ENCODE measurements at places on chromosomes 6 and 20.

DNA sequence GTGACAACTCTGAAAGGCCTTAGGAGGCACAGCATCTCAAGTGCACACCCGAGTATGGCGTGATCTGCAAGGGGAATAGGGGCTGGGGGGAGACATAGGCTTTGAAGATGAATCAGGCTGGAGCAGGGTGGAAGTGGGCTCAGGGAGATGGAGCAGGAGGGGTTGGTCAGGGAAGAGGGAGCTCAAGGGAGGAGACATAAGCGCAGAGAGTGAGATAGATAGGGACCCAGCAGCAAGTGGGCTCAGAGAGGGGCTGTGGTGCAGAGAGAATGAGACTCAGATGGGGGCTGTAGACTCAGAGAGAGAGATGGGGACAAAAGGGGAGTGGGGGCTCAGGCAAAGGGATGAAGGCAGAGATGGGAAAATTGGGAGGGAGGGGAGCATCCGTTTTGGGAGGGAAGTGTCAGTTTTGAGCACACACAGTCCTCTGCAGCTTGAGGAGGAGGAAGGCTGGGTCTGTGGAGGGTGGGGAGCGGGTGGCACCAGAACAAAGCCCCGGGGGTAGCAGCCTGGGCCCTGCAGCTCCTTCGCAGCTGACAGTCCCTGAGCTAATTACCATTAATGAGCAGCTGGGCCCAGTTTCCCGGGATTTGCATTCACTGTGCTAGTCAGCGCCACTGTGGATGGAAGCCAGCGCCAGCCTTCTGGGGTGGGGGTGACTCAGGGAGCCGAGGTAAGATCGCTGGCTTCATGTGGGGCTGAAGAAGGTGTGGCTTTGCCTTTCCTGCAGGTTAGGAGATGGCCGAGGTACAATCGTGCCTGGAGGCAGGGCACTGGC, 18.7 kb downstream of the SRXN1 start:
- no peak for DNase-seq

GRCh38 chr6:163525926-163526325, 111.4 kb downstream of the QKI start:
- no peak for DNase-seq

GRCh38 chr6:116761779-116762178, 3.7 kb downstream of the FAM162B start:
- DNase-seq = no peak

DNA sequence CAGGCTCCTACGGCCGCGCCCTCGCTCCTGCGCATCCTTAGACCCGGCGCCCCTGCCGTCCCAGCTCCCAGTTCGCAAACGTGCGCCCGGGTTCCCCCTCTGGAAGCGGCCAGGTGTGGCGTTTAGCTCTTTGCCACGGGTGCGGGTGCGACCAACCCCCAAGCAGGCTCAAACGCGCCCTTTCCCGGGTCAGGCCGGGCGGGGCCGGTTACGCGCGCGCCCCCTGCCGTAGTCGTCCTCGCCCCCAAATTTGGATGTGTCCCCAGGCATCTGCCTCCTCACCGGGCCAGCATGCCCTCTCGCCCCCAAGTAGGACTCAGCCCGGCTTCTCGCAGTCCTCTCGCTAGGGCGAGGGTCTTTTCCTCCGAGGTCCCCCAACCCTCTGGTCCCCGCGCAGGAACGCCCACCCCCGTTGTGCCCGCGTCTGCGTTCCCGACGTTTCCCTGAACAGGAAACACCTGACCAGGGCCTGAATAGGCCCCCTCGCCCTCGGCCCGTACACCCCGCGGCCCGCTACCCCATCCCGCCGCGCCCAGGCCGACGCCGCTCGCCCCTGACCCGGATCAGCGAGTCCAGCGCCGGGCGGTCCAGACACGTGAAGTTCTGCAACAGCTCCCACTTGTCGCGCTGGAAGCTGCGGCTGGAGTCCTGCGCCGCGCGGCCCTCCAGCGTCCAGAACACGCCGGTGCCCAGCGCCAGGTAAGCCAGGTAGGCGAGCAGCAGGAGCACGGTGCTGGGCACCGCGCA, 520 bp downstream of the KCNK17 start:
- no peak for DNase-seq

DNA sequence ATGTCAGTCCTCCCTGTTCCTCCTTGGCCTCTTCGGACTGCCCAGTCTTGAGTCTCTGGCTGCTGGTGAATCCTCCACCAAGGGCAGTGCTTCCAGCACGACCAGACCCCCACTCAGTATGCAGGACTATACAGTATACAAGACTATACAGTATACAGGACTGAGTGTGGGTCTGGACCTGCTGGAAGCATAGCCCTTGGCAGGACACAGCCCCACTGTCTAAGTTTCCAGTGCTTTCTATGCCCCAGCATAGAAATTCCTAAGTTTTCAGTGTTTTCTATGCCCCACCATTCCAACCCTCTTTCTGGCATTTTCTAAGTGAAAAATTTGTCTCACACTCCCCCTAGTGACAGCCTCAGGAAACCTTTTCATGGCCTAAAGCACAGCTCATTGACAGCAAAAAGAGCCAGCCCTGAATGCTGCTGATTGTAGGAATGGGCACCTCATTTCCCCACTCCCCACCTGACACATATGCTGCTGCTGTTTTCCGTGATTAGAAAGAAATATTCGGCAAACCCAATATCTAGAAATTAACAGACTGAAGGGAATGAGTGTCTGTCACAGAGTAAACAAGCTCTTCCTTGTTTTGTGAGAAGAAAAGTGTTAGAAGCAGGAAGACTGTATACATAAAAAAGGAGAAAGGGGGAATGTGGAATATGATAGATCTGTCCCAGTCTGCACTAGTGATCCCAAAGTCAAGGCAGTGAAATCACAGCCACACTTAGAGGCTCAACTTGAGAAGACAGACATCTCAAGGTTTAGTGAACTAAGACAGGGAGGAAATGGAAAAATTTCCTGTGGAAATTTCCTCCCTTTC, 206.9 kb downstream of the IBTK start:
- no peak for DNase-seq

GRCh38 chr6:110485491-110485890, 9.1 kb upstream of the SLC22A16 start:
- DNase-seq = no peak

- DNase-seq = peak; percentile 42
Measured at GRCh38 chr6:111087871-111088667, 766 bp downstream of the SLC16A10 start.

GRCh38 chr6:15779726-15780125, 116.9 kb upstream of the DTNBP1 start:
- DNase-seq = no peak

DNA sequence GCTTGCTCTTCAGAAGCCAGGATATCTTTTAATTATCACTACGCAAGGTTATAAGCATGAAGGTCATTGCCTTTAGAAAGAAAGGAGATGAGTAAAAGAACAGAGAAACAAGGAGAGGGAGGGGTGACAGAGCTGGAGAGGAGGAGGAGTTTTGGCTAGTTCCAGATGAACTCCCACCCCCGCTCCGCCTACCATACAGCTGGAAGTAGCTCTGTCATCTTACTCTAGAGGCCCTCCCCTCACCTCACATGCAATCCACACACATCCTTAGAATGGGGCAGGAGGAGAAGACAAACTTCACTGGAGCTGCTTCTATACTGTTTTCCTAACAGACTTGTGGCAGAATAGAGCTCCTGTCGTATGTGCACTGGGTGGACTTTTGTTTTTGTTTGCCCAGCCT, 144.7 kb downstream of the SCML4 start:
- no peak for DNase-seq

DNA sequence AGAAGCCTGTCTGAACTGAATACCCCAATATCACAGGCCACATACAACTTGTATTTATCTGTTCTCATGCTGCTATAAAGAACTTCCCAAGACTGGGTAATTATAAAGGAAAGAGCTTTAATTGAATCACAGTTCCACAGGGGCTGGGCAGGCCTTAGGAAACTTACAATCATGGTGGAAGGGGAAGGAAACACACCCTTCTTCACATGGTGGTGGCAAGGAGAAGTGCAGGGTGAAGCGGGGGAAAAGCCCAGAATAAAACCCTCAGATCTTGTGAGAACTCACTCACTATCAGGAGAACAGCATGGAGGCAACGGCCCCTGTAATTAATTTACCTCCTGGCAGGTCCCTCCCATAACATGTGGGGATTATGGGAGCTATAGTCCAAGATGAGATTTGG, 50.3 kb upstream of the FNDC1 start:
- no peak for DNase-seq

- no peak for DNase-seq
Measured at GRCh38 chr6:132392792-132393191, 8.5 kb downstream of the MOXD1 start.

GRCh38 chr6:105890521-105891244, 195.5 kb upstream of the PRDM1 start:
- DNase-seq = no peak

- DNase-seq = no peak
Measured at GRCh38 chr20:2156666-2157624, 55.3 kb downstream of the STK35 start.

GRCh38 chr6:163375361-163375760, 39.2 kb upstream of the QKI start:
- no peak for DNase-seq

- no peak for DNase-seq
Measured at GRCh38 chr6:88785478-88785877, 177.9 kb downstream of the RNGTT start.

DNA sequence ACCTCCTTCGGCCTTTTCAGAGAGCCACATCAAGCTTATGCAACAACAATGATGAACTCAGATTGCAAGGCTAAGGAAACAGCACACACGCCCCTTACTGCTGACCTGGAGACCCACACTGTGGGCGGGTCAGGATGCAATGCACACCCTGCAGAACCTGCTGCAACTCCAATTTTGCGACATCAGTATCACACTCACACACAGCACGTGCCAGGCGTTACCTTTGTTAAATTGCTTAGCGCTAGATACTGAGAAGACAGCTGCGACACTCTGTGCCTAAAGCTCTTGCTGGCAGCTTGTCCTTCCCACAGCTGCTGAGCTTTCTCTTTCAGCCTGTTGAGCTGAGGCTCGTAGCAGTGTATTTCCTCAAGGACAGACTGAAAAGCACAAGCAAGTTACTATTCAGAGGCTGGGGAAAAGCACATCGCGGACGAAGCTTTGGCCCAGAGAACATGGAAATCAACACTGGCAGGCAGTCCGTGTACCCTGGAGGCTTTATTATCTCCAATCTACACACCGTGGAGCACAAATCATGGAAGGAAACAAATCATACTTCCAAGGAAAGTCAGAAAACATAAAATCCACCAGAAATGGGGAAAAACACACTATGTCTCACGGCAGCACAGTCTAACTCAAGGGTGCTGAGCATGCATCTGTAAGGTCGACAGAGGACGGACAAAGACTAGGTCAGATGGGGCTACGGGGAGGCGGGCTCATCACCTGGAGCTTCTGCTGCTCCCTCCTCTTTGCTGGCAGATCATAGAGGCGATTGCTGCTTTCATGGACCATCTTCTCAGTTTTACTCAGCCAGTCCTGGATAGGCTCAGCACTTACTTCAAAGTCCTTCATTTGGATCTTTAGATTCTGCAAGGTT, 268.2 kb downstream of the SYNE1 start:
- DNase-seq = no peak

DNA sequence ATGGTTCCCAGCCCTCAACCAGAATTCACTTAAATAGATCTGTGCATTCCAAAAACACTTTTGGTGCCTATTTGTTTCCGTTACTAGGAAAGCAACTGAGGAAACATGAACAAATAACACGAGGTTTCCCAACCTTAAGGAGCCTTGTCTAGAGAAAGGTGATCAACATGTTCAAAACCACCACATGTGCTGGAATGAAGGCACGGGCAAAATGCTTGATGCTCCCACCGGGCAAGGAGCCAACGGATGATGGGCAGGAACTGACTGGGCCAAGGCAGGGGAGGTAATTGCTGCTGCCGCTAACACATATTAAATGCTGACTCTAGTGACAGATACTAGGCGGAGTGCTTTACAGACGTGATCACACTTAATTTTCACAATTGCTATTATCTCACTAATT, 2.5 kb downstream of the MYLK4 start:
- no peak for DNase-seq

- DNase-seq = no peak
Measured at GRCh38 chr20:59650418-59650817, 46.1 kb downstream of the PHACTR3 start.

GRCh38 chr6:143601504-143601903, 76.3 kb upstream of the PHACTR2 start:
- DNase-seq = no peak

GRCh38 chr6:163250116-163250515, 164.4 kb upstream of the QKI start:
- no peak for DNase-seq

GRCh38 chr6:34990971-34991560, 102.0 kb downstream of the ANKS1A start:
- no peak for DNase-seq

GRCh38 chr20:24991897-24992486, 559 bp downstream of the APMAP start:
- no peak for DNase-seq

DNA sequence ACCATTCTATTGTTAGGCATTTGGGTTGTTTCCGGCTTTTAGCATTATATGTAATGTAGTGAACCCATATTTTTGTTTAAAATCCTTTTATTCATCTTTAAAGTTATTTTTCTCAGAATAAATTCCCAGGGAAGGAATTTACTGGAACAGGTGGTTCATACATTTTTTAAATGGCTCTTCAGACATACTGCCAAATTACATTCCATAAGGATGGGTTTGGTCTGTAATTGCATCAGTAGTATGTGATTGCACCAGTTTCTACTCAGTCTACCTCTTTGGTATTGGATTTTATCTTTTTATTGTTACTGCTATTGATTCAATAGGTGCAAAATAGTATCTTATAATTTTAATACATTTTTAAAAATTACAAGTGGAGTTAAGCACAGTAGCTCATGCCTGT, 27.2 kb downstream of the BRPF3 start:
- DNase-seq = no peak

GRCh38 chr6:112480553-112480952, 133.4 kb downstream of the RFPL4B start:
- DNase-seq = no peak

- no peak for DNase-seq
Measured at GRCh38 chr20:3315136-3315535, 76.1 kb upstream of the SLC4A11 start.

GRCh38 chr6:63963769-63964315, 328.2 kb downstream of the PHF3 start:
- no peak for DNase-seq

- no peak for DNase-seq
Measured at GRCh38 chr6:147712841-147713240, 204.4 kb downstream of the SAMD5 start.

GRCh38 chr6:42355416-42355815, 96.3 kb downstream of the TRERF1 start:
- no peak for DNase-seq

DNA sequence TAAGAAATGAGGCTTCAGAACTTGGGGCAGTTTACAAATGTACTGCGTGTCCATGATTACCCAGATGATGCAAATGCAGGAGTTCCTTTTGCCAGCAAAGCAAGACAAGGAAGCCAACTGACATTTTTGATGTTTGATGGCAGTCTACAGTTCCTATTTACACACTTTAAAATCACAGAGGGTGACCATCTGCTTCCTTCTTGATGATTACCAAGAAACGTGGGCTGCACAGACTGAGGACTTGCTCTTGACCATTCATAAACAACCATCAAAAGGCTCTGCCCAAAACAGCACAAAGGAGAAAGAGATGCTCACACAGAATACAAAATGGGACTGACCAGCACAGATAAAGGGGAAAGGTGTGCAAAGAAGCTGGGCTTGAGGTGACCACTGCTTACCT, 79.8 kb upstream of the TRAF3IP2 start:
- DNase-seq = no peak

Data from stimulated activated CD8-positive, alpha-beta memory T cell treated with anti-CD3 and anti-CD28 coated beads, Interleukin-4, amount 100 ng/mL, for 24 hours (primary cell).